Uterine smooth muscle cell (primary cell): ENCODE measurements at places on chromosomes 1 and 21. TPM values are rescaled to one million over a fixed set of nuclear protein-coding genes. Genes with fewer than 3 reads are reported as not detected.

The CHI3L1 gene
- total RNA-seq: 22.4 and 400 TPM in 2 replicates

The CHRNB2 gene
- under 0.01 TPM in 1 of 2 replicates, not detected in the other for total RNA-seq

The TPTE gene
- total RNA-seq: not detected in 2 replicates

The GPR25 gene
- not detected in 2 replicates for total RNA-seq

The GSTM1 gene
- total RNA-seq: 0.37 and 15.3 TPM in 2 replicates

The CD1C gene
- 0.12 TPM in 1 of 2 replicates, not detected in the other for total RNA-seq

The SLAMF1 gene
- not detected in 2 replicates for total RNA-seq

The CLCNKB gene
- under 0.01 and 0.12 TPM in 2 replicates for total RNA-seq

The MACF1 gene
- total RNA-seq: 430 and 510 TPM in 2 replicates

The GTF2B gene
- total RNA-seq: 44.1 and 45.4 TPM in 2 replicates

The NUDT17 gene
- 2.7 and 3.3 TPM in 2 replicates for total RNA-seq

The NECAP2 gene
- 71.4 and 76.7 TPM in 2 replicates for total RNA-seq

The C1QA gene
- not detected in 2 replicates for total RNA-seq

The FAAP20 gene
- total RNA-seq: 16.7 and 23.2 TPM in 2 replicates

The HSF2BP gene
- total RNA-seq: 1.00 and 2.4 TPM in 2 replicates

The NPHS2 gene
- total RNA-seq: not detected in 2 replicates

The NECTIN4 gene
- 0.11 and 0.25 TPM in 2 replicates for total RNA-seq

The SEMA6C gene
- 0.66 and 0.75 TPM in 2 replicates for total RNA-seq

The CFHR1 gene
- 0.11 and 0.25 TPM in 2 replicates for total RNA-seq

The PLEKHN1 gene
- total RNA-seq: 0.75 and 0.77 TPM in 2 replicates

The RNU1-1 gene
- total RNA-seq: under 0.01 and 2,224 TPM in 2 replicates

The FAM151A gene
- not detected in 2 replicates for total RNA-seq

The MAP3K7CL gene
- total RNA-seq: 11.8 and 19.7 TPM in 2 replicates

The NHLH1 gene
- not detected in 2 replicates for total RNA-seq

The IL6R gene
- total RNA-seq: 9.3 and 11.9 TPM in 2 replicates

The NEGR1 gene
- total RNA-seq: 15.8 and 22.5 TPM in 2 replicates

The LCA5L gene
- 1.5 and 2.0 TPM in 2 replicates for total RNA-seq

The GBP4 gene
- 0.25 and 0.77 TPM in 2 replicates for total RNA-seq

The EXO1 gene
- 6.2 and 22.9 TPM in 2 replicates for total RNA-seq

The C21orf91 gene
- 9.4 and 9.5 TPM in 2 replicates for total RNA-seq

The GRIK1 gene
- total RNA-seq: not detected in 2 replicates

The PADI1 gene
- total RNA-seq: under 0.01 TPM in 1 of 2 replicates, not detected in the other
